ENCODE measurements at places on chromosomes 11 and 22. TPM values are rescaled to one million over a fixed set of nuclear protein-coding genes. Genes with fewer than 3 reads are reported as not detected.

Gene MCM5
- 88.4 TPM for total RNA-seq

Gene C22orf31
- not detected for total RNA-seq

Gene OR2AG2
- not detected for total RNA-seq

Gene SCN4B
- total RNA-seq = not detected

Gene OR52I1
- not detected for total RNA-seq

Gene SCGB1C1
- total RNA-seq = not detected

Gene SYCE3
- not detected for total RNA-seq

Gene CAT
- 50.8 TPM for total RNA-seq

Gene CDC42BPG
- 33.0 TPM for total RNA-seq

Gene RPS6KA4
- 46.0 TPM for total RNA-seq

Gene NPTXR
- 6.6 TPM for total RNA-seq

Gene PAMR1
- not detected for total RNA-seq

Gene CNTF
- 5.2 TPM for total RNA-seq

Gene TBRG1
- total RNA-seq = 19.1 TPM

Gene APOBEC3F
- 24.1 TPM for total RNA-seq

Gene TMEM45B
- total RNA-seq = 16.1 TPM

Gene SLC22A8
- total RNA-seq = not detected

Gene PVALB
- total RNA-seq = not detected

Gene SLC22A6
- not detected for total RNA-seq

Gene ESAM
- 1.0 TPM for total RNA-seq

Gene PUS3
- total RNA-seq = 9.5 TPM

Gene CARD16
- total RNA-seq = 13.0 TPM

Gene BAIAP2L2
- total RNA-seq = 68.2 TPM

Gene KRTAP5-8
- total RNA-seq = not detected

Gene OPCML
- not detected for total RNA-seq

Gene GSTT2B
- total RNA-seq = 3.6 TPM

Gene LRRC74B
- not detected for total RNA-seq

Gene CTNND1
- total RNA-seq = 323 TPM

Gene CELSR1
- 40.8 TPM for total RNA-seq

Gene TYMP
- 44.1 TPM for total RNA-seq

Gene AGBL2
- 3.2 TPM for total RNA-seq

Gene MAJIN
- total RNA-seq = not detected

Gene CASP5
- not detected for total RNA-seq

Gene OR5F1
- total RNA-seq = not detected

All from Calu3 (cell line).